Fibroblast of gingiva (primary cell): ENCODE measurements at places on chromosomes 7 and 10.

GRCh38 chr7:134396031-134396430 is 62.9 kb downstream of the AKR1B1 start:
- DNase-seq: no peak

DNA sequence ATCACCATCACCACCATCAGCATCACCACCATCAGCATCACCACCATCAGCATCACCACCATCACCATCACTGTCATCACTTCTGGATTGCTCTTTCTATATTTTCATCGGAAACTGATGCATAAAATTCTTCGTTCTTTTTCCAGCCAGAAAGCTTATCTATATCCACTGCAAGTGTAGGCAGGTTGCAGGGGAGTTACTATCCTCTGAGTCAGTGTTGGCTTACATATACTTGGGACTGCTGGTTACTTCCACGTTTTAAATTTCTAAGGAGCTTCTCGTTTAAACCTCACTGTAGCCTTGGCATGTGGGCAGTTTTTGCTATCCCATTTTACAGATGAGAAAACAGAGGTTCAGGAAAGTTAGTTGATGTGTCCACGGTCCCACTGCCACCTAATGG is 66.1 kb downstream of the FOXL3 start:
- no peak for DNase-seq

DNA sequence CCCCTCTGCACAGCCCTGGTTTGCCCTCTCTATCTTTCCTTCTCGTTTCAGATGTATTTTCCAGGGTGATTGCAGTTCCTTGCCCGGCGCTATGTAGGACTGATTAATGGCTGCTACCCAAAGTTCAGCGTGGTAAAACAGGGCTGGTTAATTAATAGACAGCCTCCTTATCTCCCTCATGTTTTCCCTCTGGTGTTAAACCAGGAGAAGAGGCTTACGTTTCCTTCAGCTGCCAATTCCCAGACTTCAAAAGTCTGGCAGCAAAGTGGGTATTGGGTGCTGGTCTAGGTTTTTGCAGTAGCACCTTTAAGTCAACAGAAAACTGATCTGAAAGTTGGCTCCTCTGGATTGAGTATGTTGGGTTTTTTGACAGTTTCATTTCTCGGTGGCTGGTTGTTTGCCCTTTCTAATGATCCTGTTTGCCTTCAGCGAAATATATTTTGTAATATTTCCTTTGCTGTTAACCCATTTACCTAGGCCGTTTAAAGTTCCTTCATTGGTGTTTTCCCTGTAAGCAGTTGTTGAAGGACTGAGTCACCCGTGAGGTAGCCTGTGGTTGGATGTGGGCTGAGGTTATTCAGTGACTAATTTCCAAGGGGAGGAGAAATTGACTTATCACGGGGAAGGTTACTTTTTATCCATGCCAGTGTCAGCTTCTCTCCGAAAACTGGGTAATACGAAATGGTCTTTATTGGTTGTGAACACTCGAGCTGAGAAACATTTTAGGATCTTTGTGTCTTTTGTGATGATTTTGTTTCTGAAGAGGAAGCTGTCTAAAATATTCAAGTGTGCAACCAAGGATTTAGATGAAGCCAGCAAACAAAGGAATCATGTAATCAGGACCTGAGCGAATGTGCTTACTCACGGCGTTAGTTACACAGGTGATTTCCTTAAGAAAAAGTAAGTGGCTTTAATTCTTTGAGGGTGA is 257.2 kb downstream of the KIAA1217 start:
- DNase-seq: peak; percentile 68

- DNase-seq: no peak
Measured at GRCh38 chr7:70714506-70715038, 417.4 kb upstream of the GALNT17 start.

GRCh38 chr7:22182149-22182548 is 174.8 kb downstream of the RAPGEF5 start:
- no peak for DNase-seq

DNA sequence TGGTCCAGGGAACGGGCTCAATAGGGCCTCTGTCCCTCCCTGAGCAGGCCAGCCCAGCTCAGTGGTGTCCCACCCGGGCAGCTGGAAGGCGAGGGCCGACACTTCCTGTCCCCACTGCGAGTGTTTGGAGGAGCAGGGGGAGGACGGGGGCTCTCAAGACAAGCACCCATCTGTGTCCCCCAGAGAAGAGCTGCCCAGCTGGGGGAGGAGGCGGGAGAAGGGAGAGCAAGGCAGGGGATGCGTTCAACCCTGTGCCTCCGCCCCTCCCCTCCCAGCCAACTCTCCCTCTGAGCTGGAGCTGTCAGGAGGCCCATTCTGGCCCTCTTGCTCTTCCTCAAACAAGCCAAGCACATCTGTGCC is 35.7 kb downstream of the ZCCHC24 start:
- DNase-seq: no peak

DNA sequence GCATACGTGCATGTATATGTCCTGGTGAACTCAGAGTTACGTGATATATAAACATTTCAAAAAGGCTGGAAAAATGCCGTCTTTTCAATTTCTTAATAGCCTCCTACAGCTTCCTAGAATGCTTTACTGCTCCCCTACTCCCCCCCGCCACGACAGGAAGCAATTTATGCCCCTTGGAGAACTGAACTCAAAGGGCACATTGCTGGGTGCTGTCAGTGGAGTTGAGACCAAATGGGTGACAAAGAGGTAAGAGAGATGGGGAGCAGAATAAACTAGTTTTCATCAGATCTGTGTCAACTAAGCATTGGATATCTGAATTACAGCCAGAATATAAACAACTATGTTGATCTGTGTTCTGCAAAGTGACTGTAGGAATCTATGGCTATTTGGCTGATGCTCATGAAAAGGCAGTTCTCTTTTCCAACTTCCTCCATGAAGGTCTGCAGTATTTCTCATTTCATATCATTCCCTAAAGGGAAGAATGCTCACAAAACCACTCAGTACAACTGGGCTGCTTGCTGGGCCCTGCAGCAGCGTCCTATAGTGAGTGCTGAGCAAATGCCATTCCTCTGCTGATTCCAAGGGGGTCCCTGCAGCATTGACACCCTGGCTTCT is 171.3 kb upstream of the HPS1 start:
- no peak for DNase-seq

GRCh38 chr10:60714233-60714632 is 64.0 kb upstream of the CDK1 start:
- no peak for DNase-seq

DNA sequence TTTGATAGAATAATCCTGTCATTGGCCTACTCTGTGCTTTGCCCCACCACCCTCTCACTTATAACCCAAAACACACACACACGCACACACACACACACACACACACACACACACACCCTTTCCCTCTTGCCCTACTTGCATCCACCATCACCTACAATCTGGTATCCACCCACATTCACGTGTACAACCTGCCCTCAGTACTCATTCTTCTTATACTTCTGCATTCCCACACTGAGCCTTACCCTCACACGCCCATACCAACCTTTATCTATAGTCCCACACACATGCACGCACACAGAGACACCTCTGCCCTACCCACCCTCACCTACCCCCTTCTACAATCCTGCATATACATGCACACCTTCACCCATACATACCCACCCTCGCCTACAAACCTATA is 10.8 kb upstream of the SRI start:
- DNase-seq: no peak

- DNase-seq: no peak
Measured at GRCh38 chr7:122140918-122141317, 3.1 kb downstream of the AASS start.

DNA sequence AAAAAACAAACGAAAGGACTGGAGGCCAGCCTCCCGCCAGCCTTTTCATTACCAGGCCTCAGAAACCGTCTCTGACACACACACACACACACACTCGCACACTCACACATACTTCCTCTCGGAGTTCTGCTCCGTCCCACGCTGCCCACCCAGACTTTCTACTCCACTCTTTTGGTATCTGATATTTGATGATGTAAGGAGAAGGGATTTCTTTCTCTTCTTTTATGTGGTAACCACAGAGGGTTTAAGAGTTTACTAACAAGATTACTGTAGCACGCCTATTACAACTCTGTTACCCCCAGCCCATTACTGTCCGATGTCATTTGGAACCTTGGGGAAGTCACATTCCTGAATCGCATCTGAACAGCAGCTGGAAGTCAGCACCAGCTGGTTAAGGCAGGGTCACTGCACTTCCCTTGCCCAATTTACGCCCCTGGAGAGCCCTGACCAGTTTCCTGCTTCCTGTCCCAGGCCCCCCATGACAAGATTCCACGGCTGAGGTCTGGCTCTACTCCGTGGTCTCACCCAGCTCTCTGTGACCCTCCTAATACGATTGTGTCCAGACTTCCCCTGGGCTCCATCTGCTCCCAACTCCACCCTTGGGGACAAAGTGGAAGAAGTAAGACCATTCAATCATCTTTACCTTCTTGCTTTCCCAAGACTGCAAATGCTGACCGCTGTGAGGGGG is 1.1 kb downstream of the DENND2A start:
- peak; percentile 74 for DNase-seq

DNA sequence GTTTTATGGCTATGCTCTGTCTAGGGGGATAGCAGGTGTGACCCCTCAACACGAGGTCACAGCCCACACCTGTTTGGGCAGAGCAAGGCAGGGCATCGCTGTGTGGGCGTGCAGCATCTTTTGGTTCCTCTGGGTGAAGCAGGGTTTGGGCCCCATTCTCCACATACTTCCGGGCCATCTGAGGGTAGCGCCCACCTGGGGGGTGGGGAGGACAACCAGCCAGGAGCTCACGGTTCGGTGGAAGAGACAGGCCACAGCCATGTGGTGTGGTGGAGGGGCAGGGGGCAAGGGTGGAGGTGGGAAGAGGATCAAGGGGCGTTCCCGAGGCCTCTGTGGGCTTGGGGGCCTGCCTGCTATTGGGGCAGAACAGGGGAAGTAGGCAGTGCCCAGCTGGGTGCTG is 2.4 kb downstream of the SH2B2 start:
- DNase-seq: no peak

DNA sequence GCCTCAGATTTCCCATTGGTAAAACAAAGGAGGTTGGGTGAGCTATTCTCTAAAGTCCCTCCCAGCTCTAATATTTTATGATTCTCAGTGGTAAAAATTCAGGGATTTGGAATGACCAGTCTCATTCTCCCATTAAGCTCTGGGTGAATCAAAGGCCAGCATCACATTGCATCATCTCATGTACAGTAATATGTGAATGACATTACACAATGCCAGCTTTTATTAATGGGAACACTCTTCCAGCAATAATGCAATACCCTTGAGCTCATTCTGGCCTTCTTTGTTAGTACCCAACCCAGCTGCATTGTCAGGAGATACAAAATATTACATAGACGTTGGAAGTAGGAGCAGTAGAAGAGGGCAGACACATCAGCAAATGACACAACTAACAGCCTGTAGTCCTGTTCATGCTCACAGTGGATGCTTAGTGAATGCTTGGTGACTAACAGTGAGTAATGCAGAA is 100.0 kb upstream of the EGR2 start:
- DNase-seq: peak; percentile 57

GRCh38 chr7:33882950-33883670 is 22.2 kb upstream of the BMPER start:
- no peak for DNase-seq

DNA sequence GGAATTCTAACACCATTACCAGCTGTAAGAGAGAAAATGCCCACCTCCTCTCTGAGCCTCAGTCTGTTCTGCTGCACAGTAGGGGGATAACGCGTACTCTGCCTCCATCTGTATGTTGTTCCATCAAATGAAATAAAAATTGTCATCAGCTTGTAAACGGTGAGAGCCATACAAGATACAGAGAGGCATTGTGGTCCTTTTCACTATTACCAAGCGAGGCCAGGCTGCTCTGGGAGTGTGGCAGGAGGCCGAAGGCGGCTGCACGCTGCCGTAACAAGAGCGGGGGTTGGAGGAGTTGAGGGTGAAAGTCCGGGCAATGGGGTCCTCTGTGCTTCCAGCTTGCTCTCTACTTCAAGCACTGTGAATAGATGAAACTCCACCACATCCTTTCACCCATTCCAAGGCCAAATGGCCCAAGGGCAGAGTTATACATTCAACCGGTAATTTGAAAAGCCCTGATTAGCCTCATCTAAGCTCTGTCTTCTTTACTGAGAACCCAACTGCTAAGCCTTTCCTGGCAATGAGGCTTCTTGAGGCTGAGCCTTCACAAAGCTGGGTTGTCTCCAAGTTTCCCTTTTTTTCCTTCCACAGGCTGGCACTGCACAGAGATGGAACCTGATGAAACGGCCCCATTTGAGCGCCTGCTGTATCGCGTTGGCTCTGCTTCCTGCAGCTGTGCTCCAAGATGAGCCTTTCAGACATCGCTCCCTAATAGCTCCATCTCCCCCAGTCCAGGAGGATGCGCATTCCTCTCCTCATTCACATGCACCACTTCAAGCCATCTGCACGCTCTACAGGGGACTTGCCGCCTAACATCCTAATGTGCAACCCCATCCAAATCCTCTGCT is 47.2 kb downstream of the PYROXD2 start:
- no peak for DNase-seq

- peak; percentile 42 for DNase-seq
Measured at GRCh38 chr7:135193615-135194081, 17.7 kb downstream of the WDR91 start.

- peak; percentile 73 for DNase-seq
Measured at GRCh38 chr10:30858499-30858898, 173.2 kb downstream of the ZNF438 start.

DNA sequence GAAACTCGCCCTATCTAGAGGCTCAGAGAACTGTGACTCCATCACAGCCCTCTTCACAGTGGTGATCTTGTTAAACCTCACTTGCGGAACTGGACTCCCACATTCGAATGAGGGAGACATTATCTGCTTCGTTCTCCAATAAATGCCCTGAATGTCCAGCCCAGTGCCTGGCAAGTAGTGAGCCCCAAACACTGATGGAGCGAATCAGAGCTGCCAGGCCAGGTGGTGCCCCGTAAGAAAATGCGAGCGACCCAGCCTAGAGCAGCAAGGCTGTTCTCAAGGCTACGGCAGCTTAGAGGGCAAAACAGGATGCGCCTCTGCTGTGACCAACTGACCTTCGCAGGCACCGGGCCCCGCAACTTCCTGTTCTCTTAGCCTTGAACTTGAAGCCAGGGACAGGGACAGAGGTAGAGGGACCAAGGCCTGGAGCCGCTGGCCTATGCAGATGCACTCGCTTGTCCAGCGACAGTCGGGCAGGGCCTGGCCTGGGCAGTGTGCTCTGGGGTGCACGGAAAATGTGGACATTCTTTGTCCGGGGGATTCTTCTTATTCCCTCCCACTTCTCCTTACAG is 217.6 kb downstream of the TCERG1L start:
- no peak for DNase-seq

- no peak for DNase-seq
Measured at GRCh38 chr10:79021948-79022499, 46.7 kb upstream of the ZMIZ1 start.

- peak; percentile 5 for DNase-seq
Measured at GRCh38 chr7:99579956-99580777, 17.9 kb upstream of the TMEM225B start.

DNA sequence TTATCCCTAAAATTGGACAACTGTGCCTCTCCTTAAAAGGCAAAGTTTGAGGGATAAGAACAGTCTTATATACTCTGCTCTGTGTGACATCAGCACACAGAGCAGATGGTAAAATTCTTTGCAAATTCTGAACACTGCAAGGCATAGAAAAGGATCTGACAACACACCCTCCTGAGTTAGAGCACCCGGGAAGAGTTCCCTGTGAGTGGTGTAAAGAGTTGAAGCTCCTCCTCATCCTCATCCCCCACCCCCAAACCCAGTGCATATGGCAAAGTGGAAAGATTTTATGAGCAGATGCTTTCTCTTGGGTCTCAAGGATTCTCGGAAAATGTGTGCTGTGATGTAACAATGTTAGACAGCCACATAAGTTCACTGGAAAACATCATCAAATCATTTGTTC is 40.0 kb upstream of the DGKI start:
- no peak for DNase-seq

- DNase-seq: no peak
Measured at GRCh38 chr10:118922226-118922625, 107.3 kb upstream of the NANOS1 start.

GRCh38 chr7:29921404-29922010 is 68.1 kb downstream of the SCRN1 start:
- peak; percentile 41 for DNase-seq
